Activated naive CD4-positive, alpha-beta T cell treated with anti-CD3 and anti-CD28 coated beads, Interleukin-2, amount 10 ng/mL, durations not matched to agents 5 hours and 36 hours (primary cell): ENCODE measurements at places on chromosomes 5 and 9. TPM values are rescaled to one million over a fixed set of nuclear protein-coding genes. Genes with fewer than 3 reads are reported as not detected.

The LCN12 gene
- 2.8 TPM for total RNA-seq

The PCDHGA2 gene
- total RNA-seq = not detected

The NR6A1 gene
- total RNA-seq = 0.19 TPM

The SMC5 gene
- 37.7 TPM for total RNA-seq

The SLC12A7 gene
- 98.0 TPM for total RNA-seq

The ZNF883 gene
- total RNA-seq = 0.55 TPM

The LHX2 gene
- total RNA-seq = not detected

The FAM240B gene
- not detected for total RNA-seq

The STC2 gene
- total RNA-seq = 23.6 TPM

The LECT2 gene
- total RNA-seq = not detected

The DRD1 gene
- total RNA-seq = not detected

The ELAVL2 gene
- not detected for total RNA-seq

The AIF1L gene
- 1.4 TPM for total RNA-seq

The TAF1L gene
- 0.02 TPM for total RNA-seq

The SOX30 gene
- not detected for total RNA-seq

The RNF145 gene
- total RNA-seq = 88.0 TPM

The GFRA3 gene
- 0.17 TPM for total RNA-seq

The MAMDC4 gene
- total RNA-seq = 13.4 TPM

The PCDHGA1 gene
- total RNA-seq = not detected

The FCN2 gene
- not detected for total RNA-seq

The LRRTM2 gene
- total RNA-seq = not detected

The NR2F1-AS1 gene
- total RNA-seq = not detected

The PGM5 gene
- not detected for total RNA-seq

The CCDC152 gene
- 4.2 TPM for total RNA-seq

The HAND1 gene
- not detected for total RNA-seq

The LCN6 gene
- total RNA-seq = not detected

The SPINK6 gene
- total RNA-seq = not detected

The SLC25A2 gene
- 0.45 TPM for total RNA-seq

The CTXN3 gene
- not detected for total RNA-seq

The OR13C8 gene
- total RNA-seq = not detected

The AGXT2 gene
- total RNA-seq = not detected

The TAF11L9 gene
- not detected for total RNA-seq

The PPP2R2B gene
- total RNA-seq = 0.48 TPM
